Stimulated activated CD8-positive, alpha-beta memory T cell treated with anti-CD3 and anti-CD28 coated beads, Interleukin-4, amount 100 ng/mL, for 4 hours (primary cell): ENCODE measurements at places on chromosomes 16 and 17.

DNA sequence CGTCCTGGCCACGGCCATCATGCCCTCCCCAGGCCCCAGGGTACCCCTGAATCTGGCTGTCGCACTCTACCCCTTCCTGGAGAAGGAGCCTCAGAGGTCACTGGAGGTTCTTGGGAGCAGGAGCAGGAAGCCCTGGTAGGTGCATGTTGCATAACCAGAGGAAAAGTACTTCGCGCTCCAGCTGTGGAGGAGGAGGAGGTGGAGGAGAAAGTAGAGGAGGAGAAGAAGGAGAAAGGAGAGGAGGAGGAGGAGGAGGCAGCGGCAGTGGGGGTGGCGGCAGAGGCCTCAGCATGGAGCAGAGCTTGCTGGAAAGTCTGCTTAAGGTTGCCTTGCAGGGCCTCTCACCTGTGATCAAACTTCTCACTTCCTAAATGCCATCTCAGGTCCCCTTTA, 61.8 kb downstream of the BAIAP2 start:
- DNase-seq = no peak

DNA sequence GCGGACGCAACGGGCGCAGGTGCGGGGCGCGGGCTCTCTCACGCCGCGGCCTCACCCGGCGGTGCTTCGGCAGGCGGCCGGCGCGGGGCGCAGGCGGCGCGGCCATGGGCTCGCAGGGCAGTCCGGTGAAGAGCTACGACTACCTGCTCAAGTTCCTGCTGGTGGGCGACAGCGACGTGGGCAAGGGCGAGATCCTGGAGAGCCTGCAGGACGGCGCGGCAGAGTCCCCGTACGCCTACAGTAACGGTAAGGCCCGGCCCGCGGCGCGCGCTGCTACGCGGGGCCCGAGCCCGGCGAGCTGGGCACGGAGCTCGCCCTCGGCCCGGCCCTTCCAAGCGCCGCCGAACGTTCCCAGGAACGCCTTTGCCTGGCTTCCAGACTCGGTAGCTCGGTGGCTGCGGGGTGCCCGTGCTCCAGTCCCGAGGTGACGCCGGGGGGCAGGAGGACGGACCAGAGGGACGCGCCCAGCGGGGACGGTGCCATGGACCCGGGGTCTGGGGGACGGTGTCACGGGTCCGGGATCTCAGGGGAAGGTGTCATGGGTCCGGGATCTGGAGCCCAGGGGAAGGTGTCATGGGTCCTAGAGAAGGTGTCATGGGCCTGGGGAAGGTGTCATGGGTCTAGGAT, 435 bp downstream of the RAB40C start:
- DNase-seq = no peak

GRCh38 chr17:55420776-55421178, 858 bp downstream of the MMD start:
- DNase-seq = no peak

- no peak for DNase-seq
These were observed 21.5 kb downstream of the PARN start for GRCh38 chr16:14608604-14609003.

DNA sequence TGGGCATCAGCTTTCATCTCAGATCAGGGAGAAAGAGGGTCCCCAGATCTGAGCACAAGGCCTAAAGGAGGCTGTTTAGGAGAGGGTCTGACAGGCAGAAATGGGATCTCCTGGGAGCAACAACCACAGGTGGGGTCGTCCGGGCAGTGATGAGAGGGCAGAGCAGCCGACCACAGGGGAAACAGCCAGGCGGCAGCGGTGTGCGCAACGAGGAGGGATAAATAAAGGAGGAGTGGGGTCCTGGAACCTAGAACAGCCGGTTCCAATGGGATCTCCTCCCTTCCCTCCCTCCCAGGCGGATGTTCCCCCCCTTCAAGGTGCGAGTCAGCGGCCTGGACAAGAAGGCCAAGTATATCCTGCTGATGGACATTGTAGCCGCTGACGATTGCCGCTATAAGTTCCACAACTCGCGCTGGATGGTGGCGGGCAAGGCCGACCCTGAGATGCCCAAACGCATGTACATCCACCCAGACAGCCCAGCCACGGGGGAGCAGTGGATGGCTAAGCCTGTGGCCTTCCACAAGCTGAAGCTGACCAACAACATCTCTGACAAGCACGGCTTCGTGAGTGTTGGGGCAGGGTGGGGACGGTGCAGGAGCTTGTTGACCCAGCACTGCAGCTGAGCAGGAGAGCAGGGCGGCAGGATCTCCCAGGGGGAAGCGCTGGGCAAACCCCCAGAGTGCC, 1.9 kb downstream of the TBX2 start:
- DNase-seq = no peak

- no peak for DNase-seq
These were observed 56.7 kb downstream of the METRNL start for GRCh38 chr17:83136156-83136555.

DNA sequence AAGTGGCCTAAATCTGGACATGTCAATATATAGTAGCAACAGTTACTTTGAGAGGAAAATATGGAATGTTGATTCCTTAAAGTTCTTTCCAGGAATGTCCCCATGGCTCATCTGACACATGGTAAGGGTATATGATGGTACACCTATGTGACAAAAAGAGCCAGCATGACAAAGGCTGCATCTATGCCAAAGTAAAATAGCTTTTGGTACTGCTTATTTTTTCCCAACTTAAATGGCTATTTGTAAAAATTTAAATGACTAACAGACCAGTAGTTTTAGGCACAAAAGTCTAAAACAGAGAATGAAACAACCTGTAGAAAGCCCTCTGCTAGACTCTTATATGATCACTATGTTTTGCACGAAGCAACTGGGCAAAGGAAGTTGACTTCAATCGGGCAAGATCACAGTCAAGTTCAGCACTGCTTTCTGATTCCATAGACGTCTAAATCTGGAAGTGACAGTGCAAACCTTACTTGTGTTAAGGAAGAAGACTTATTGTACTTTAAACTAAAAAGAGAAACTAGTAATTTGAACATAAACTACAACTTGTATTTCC, 135.1 kb downstream of the SKAP1 start:
- DNase-seq = no peak

GRCh38 chr17:27523712-27524111, 67.5 kb downstream of the KSR1 start:
- DNase-seq = no peak

- no peak for DNase-seq
These were observed 13.9 kb downstream of the MMP2 start for GRCh38 chr16:55492756-55493380.

DNA sequence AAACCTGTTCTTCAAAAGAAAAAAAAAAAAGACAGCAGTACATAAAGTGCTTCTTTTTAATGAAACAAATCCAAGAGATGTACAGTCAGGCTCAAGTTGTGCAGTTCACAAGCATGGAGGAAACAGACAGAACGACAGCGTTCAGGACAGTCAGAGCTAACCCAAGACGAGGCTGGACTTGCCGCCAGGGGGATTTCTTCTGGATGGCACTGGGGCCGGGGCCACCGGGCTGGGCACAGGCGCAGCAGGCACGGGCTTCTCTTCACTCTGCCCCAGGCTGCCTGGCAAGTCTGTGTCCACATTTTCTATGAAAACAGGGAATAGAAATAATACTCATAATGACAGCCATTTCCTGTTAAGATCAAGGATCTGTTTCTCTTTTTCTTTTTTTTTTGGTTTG, 4.4 kb upstream of the NT5C start:
- no peak for DNase-seq

DNA sequence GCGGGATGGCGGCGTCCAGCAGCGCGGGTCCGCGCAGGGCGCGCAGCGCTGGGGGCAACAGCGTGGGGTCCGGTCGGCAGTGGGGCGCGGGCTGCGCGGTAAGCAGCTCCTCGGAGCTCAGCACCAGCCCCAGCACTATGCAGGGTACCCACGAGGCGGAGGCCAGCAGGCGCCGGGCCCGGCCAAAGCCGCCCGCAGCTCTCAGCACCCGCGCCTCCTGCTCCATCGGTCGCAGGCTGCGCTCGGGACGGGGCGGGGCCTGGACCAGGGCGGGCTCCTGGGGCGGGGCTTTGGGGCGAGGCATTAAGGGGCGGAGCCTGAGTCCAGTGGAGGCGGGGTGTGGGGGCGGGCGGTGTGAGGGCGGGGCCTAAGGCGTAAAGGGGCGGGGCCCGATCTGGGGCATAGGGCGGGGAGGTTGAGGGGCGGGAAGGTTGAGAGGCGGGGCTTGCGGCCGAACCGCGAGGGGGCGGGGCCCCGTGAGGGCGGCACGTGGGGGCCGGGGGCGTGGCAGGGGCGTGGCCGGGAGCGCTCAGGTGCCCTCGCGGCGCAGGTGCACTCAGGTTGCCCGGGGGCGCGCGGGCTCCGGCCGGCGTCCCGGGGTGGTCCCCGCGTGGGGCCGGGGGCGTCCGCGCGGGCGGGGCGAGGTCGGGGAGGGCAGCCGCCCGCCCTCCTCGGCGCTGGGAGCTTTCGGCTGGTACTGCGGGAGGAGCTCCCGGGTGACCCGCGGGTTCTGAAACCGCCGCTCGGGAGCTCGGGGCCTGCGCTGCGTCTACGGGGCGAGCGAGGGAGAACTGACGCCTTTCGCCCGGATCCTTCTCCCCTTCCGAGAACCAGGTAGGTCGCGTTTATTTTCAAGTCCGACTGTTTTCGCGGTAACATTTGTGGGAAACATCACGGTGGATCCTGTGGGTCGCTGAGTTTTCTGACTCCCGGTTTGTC, 1.4 kb upstream of the SLC22A31 start:
- peak; percentile 50 for DNase-seq

DNA sequence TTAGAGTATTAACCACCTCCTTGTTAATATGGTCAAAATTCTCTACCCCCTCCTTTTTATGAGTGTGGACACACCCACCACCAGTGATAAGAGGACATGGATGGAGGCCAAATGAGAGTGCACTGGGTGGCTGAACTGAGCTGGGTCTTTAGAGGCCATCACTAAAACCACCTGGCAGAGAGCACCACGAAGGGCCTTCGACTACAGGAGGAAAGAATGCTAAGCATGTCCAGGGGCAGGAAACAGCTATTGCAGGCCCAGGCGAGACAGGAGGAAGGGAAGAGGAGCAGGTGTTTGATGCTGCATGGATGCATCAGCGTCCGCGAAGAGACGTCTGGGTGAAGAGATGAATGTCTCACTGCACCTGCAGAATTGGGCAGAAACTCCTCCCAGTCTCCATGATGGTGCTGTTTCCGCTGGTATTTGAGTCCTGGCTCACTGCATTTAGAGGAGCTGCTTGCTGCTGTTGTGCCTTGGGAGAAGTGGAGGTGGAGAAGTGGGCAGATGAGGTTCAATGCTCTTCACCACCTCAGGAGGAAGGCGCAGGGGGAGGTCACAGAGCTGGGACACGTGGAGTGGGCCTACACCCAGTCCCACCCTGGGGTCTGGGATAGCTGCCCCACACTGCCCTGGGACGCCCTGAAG, 33.2 kb downstream of the SPHK1 start:
- DNase-seq = no peak

DNA sequence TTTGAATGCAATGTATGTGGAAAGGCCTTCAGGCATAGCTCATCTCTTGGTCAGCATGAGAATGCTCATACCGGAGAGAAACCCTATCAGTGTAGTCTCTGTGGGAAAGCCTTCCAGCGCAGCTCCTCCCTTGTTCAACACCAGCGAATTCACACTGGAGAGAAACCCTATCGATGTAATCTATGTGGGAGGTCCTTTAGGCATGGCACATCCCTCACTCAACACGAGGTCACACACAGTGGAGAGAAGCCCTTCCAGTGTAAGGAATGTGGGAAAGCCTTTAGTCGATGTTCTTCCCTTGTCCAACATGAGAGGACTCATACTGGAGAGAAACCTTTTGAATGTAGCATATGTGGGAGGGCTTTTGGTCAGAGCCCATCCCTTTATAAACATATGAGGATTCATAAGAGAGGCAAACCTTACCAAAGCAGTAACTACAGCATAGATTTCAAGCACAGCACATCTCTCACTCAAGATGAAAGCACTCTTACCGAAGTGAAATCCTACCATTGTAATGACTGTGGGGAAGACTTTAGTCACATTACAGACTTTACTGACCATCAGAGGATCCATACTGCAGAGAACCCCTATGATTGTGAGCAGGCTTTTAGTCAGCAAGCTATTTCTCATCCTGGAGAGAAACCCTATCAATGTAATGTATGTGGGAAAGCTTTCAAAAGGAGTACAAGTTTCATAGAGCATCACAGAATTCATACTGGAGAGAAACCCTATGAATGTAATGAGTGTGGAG, 24.7 kb downstream of the ZFP90 start:
- no peak for DNase-seq

DNA sequence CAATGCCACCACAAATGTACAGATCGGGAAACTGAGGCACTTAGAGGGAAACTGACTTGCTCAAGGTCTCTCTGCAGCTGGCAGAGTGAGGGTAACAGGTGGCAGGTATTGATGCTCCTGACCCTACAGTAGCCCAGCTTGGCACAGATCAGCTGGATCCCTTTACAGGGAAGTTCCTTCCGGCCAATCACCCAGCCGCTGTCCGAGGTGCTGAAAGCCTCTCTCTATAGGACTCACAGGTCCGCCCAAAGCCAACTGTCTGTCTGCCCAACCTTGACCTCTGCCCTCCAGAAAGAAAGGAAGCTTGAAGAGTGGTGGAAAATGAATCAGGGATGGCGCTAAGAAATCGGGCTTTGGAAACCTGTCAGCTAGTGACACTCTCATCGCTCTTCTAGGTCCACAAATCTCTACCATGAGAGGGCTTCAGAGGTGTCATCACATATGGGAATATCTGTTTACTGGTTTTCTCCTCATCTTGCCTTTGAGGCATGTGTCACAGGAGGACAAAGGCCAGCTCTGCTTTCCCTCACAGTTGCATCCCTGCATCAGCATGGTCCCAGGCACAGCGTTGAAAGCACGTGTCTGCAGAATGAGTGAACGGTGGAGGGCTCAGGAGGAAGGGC, 246.2 kb downstream of the KATNIP start:
- DNase-seq = no peak

DNA sequence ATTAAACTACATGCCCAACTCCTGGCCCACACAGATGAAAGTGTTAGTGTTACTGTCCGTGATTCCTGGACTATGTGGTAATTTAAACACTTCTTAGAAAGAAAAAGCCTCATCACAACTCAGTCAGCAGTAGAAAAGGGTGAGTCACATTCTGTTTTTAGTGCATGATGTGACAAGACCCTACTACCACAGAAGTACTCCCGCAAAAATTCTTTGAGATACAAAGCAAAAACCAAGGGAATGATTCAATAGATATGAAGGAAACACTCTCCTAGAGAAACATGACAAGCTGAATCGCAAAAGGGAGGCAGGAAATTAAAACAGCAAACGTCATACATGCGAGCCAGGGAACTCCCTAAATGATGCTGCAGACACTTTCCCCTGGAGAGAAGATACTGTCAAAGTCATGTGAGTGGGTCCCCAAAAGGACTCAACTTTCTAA, 14.4 kb downstream of the SNN start:
- DNase-seq = no peak

GRCh38 chr17:57251211-57251787, 5.0 kb upstream of the MSI2 start:
- DNase-seq = no peak
